NK-92 treated with Interleukin-12 subunit alpha and Interleukin-12 subunit beta, amount 100 ng/mL, for 24 hours (cell line): ENCODE measurements at places on chromosomes 7 and 10.

DNA sequence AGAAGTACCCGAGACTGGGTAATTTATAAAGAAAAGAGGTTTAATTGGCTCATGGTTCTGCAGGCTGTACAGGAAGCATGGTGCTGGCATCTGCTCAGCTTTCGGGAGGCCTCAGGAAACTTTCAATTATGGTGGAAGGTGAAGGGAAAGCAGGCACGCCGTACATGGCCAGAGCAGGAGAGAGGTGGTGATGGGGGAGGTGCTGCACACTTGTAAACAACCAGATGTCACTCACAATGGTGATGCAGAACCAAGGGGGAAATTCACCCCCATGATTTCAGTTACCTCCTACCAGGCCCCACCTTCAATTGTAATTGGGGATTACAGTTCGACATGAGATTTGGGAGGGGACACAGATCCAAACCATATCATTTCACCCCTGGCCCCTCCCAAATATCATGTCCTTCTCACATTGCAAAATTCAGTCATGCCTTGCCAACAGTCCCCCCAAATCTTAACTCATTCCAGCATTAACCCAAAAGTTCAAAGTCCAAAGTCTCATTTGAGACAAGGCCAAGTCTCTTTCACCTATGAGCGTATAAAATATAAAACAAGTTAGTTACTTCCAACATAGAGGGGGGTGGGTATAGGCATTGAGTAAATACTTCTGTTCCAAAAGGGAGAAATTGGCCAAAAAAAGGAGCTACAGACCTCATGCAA, 50.0 kb downstream of the RSBN1L start:
- no peak for DNase-seq

DNA sequence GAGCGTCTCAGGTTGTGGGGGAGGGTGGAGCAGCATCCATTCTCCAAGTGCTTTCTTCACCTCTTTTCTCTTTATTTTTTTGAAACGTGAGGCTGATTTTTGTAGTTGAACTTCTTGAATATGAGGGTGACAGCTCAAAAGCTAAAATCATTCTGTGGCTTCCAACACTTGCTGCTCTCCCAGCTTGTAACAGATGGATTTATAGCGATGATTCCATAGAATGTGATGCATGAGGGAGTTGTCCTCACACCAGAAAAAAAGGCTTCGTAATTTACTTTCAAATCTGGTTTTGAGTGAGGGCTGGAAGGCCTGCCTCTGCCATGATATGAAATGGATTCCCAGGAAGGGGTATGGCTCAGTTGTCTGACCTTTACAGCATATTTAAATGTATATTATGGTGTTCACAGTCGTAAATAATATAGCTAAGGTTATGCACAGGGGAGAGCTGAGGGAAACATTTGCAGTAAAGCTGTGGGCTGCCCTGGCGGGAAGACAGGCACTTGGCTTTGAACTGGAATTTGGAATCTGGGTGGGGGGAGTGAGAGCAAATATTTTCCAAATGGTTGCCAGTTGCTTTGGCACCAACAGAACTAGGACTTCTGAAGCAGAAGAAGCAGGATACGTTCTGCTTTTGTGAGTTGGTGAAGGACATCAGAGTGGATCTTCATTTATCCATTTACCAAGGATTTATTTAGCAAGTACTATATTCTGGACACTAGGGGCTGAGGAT, 166.7 kb downstream of the SORCS3 start:
- no peak for DNase-seq

- DNase-seq, result no peak
These were observed 123.9 kb downstream of the LRRC4 start for GRCh38 chr7:127907110-127908040.

GRCh38 chr7:22622116-22622785, 104.7 kb upstream of the IL6 start:
- DNase-seq, result no peak
